Breast epithelium (tissue), 4 donors: ENCODE measurements at places on chromosomes 1 and 21. TPM values are rescaled to one million over a fixed set of nuclear protein-coding genes. Genes with fewer than 3 reads are reported as not detected.

GRCh38 chr1:248818505-248819374 is 7.0 kb downstream of the SH3BP5L start:
- no peak overlapping the region for H3K4me3 ChIP-seq
- no peak for DNase-seq
- peaks cover 7% of the 10 kb centered on the region for H3K36me3 ChIP-seq
- H3K27me3 ChIP-seq = no peaks in the 10 kb centered on the region
- H3K27ac ChIP-seq = peak overlapping the region; percentile 17
- H3K4me1 ChIP-seq = peaks cover 4% of the 10 kb centered on the region

DNA sequence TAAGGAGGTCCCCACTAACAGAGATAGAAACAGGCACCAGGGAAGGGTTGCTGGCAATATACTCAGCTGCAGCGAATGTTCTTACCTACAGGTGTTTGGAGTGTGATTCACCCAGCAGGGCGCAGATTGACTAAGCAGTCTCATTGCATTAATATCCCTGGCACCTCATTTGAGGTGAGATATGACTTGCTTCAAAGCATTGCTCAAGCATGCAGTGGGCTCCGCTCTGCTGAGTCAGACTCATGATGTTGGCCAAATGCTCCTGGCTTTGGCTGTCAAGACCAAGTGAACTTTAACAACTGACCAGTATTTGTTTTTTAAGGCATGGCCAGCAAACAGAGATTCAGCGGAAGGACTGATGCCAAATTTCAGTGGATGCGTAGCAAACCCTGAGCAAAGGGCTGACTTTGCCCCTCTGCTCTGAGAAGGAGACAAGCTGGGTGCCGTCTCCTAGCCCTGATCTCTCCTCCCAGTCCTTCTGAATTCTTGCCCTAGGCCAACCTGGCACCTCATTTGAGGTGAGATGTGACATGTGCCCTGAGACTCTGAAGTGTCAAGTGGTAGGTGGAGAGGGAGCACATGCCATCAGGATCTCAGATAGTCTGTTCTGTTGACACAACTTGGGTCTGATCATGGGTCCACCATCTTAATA is 187.1 kb upstream of the COA6 start:
- no peak overlapping the region for H3K4me3 ChIP-seq
- H3K27me3 ChIP-seq = no peaks in the 10 kb centered on the region
- no peak for DNase-seq
- no peak overlapping the region for H3K27ac ChIP-seq

DNA sequence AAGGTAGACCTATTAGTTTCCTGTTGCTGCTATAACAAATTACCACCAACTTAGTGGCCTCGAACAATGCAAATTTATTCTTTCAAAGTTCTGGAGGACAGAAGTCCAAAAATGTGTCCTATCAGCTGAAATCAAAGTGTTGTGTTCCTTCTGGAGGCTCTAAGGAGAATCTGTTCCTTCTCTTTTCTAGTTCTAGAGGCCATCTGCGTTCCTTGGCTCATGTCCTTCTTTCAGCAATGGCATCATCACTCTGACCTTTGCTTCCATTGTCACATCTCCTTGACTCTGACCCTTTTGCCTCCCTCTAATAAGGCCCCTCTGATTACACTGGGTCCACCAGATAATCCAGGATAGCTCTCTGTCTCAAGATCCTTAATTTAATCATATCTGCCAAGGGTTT is 1.2 kb upstream of the MR1 start:
- DNase-seq = no peak
- peak overlapping the region; percentile 97 for H3K27ac ChIP-seq
- no peaks in the 10 kb centered on the region for H3K36me3 ChIP-seq
- no peaks in the 10 kb centered on the region for H3K27me3 ChIP-seq
- H3K4me3 ChIP-seq = no peak overlapping the region

- no peaks in the 10 kb centered on the region for H3K27me3 ChIP-seq
- no peak overlapping the region for H3K27ac ChIP-seq
- no peak overlapping the region for H3K4me3 ChIP-seq
Measured at GRCh38 chr1:99326215-99326949, 62.1 kb downstream of the PLPPR4 start.

DNA sequence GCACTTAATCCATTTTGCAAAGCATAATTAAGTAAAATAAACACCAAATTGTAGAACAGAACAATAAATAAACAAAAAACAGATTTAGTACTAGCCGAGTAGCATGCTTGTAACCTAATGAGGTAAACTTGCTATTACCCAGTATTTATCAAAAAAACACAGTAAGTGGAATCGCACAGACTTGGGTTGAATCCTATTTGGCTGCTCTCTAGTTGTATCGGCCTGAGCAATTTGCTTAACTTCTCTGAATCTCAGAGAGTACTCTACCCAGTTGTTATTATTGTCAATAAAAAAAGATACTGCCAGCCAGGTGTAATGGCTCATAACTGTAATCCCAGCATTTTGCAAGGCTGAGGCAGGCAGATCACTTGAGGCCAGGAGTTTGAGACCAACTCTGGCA is 664.3 kb downstream of the ADGRL2 start:
- H3K4me3 ChIP-seq = no peak overlapping the region
- H3K4me1 ChIP-seq = no peaks in the 10 kb centered on the region
- DNase-seq = no peak
- no peaks in the 10 kb centered on the region for H3K27me3 ChIP-seq
- no peaks in the 10 kb centered on the region for H3K36me3 ChIP-seq

GRCh38 chr1:229316166-229316565 is 26.7 kb downstream of the CCSAP start:
- no peak for DNase-seq
- H3K4me3 ChIP-seq = no peak overlapping the region
- peaks cover 2% of the 10 kb centered on the region for H3K36me3 ChIP-seq
- no peaks in the 10 kb centered on the region for H3K4me1 ChIP-seq
- no peak overlapping the region for H3K27ac ChIP-seq

GRCh38 chr1:169623132-169623926 is 6.6 kb downstream of the SELP start:
- no peaks in the 10 kb centered on the region for H3K36me3 ChIP-seq
- H3K4me1 ChIP-seq = no peaks in the 10 kb centered on the region
- no peak overlapping the region for H3K27ac ChIP-seq
- no peak for DNase-seq

- H3K4me3 ChIP-seq = no peak overlapping the region
- no peaks in the 10 kb centered on the region for H3K27me3 ChIP-seq
- H3K36me3 ChIP-seq = no peaks in the 10 kb centered on the region
- H3K27ac ChIP-seq = no peak overlapping the region
- no peaks in the 10 kb centered on the region for H3K4me1 ChIP-seq
- DNase-seq = no peak
Measured at GRCh38 chr1:224493269-224493668, 58.7 kb upstream of the WDR26 start.

DNA sequence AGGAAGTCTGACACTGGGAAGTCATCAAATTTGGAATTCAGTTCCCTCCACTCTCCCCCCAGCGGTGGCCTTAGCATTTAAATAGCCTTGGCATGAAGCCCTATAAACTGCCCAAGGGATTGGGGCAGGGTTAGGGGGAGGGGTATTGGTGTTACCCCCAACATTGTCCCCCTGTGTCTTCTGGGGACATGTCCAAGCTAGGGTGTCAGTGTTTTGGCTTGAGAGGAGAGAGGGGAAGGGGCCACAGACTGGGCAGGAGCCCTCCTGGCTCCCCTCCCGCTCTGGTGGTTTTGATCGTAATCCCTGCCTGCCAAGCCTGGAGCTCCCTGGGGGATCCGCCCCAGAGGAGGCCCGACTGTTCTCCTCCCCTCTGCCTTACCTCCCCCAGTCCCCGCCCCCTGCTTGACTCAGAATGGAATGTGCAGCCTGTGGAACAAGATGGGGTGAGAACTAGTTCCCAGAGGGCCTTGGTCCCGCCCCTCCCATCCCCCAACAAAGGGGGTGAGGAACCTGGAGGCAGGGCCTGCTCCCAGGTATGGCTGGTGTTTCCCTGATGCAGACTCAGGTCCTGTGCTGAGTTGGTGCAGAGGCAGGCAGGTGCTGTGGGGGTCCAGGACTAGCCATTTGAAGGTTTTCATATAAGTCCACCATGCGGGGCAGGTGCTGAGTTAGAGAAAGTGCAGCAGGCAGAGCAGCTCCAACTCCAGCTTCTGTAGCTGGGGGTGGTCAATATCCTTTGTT is 7.4 kb downstream of the SOX13 start:
- H3K4me3 ChIP-seq = no peak overlapping the region
- peaks cover 25% of the 10 kb centered on the region for H3K4me1 ChIP-seq
- peak; percentile 91 for DNase-seq
- H3K27ac ChIP-seq = peak overlapping the region; percentile 92
- H3K36me3 ChIP-seq = no peaks in the 10 kb centered on the region

GRCh38 chr1:179776831-179777230 is 33.7 kb downstream of the FAM163A start:
- no peak overlapping the region for H3K4me3 ChIP-seq
- no peaks in the 10 kb centered on the region for H3K4me1 ChIP-seq
- H3K36me3 ChIP-seq = no peaks in the 10 kb centered on the region
- no peak overlapping the region for H3K27ac ChIP-seq
- no peak for DNase-seq

- no peaks in the 10 kb centered on the region for H3K36me3 ChIP-seq
- H3K4me1 ChIP-seq = no peaks in the 10 kb centered on the region
- H3K4me3 ChIP-seq = no peak overlapping the region
Measured at GRCh38 chr1:119266858-119267257, 101.7 kb upstream of the HAO2 start.

DNA sequence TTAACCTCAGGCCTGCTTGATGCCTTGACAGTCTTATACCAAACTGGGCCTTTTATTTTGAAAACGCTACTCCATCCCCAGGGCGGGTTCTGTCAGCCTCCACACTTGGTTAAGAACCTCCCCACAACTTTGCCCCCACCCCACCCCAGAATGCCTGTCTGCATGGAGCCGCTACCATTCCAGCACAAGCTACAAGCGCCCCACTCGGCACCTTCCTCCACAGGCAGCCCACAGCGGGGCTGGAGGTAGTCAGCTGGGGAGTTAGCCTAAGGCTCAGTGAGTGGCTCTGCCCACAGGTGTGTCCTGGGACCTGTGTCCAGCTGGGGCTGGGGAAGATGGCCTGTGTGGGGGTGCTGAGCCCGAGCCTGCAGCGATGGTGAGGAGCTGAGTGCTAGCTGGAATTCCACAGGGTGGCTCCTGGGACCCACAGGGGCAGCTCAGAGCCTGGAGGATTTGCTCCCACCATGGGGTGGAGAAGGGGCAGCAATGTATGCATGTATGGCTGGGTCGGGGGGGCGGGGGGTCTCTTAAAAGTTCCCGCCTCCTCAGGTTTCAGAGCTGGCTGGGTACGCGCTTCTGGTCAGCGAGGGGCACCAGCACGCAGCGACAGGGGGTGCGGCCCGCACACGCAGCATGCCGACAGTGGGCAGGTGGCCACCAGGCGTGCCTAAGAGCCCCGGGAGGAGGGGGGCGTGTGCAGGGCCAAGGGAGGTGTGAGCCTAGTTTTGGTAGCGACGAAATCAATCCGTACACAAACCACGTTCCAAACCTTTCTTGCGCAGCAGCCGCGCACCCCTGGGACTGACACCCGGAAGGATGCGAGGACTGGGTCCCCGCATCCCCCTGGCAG is 917 bp downstream of the ETNK2 start:
- H3K36me3 ChIP-seq = no peaks in the 10 kb centered on the region
- DNase-seq = no peak
- H3K27ac ChIP-seq = peak overlapping the region; percentile 88

DNA sequence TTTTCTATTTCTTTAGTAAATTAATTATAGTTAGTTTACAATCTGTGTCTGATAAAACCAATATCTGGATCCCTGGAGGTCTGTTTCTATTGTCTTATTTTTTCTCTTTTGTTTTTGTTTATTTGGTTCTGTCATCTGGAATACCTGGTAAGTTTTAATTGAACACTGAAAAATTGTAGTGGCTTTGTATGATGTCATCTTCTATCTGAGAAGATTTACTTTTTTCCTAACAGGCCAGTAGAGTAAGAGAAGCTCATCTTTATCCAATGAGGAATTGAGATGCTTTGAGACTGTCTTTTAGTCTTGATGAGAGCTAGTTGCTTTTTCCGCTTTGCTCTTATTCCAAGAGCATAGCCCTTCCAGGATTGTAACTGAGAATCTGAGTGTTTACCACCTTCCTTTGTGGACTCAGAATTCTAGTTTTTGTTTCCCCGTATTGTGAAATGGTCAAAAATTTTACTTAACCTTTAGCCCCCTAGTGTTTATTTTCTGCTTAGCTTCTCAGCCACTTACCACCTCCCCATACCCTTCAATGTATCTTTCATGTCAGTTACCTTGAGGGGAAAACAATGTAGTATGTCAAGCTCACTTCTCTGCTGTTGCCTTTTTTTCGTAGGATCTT is 25.0 kb downstream of the PTGFRN start:
- DNase-seq = no peak
- no peaks in the 10 kb centered on the region for H3K27me3 ChIP-seq
- H3K36me3 ChIP-seq = no peaks in the 10 kb centered on the region
- no peaks in the 10 kb centered on the region for H3K4me1 ChIP-seq

DNA sequence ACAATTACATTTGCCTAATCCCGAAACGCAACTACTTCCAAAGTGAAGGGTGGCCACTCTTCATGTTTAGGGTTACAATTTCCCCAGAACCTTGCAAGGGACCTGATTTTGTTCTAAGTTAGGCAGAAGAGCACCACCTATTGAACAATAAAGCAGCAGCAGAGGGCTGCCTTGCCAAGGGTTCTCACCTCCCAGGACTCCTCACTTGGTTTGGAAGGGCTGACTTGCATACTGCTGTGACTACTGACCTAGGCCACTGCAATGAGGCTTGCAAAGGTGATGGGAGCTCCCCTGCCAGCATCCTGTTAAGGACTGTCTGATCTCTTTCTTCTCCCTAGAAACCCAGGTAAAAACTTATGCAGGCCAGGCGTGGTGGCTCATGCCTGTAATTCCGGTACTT is 14.2 kb downstream of the MTOR start:
- H3K4me1 ChIP-seq = no peaks in the 10 kb centered on the region
- no peak overlapping the region for H3K27ac ChIP-seq
- H3K36me3 ChIP-seq = peaks cover 11% of the 10 kb centered on the region
- no peaks in the 10 kb centered on the region for H3K27me3 ChIP-seq
- no peak overlapping the region for H3K4me3 ChIP-seq

- no peaks in the 10 kb centered on the region for H3K4me1 ChIP-seq
- DNase-seq = no peak
- H3K36me3 ChIP-seq = no peaks in the 10 kb centered on the region
- H3K4me3 ChIP-seq = no peak overlapping the region
Measured at GRCh38 chr1:4837752-4838151, 183.3 kb downstream of the AJAP1 start.

DNA sequence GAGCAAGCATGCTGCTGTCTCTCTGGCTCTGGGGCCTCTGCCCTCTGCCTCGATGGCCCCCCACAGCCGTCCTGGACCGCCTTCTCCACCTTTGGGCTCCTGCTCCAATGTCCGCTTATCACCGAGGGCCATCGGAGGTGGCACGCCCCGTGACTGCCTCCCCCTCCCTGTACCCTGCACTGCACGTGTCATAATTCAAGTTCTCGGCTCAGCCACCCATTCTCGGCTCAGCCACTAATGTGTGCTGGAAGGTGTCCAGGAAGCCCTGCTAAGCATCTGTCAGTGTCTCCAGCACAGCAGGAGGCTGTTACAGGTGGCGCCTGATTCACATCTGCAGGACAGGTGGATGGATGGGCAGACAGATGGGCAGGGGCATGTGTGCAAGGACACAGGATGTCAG is 45.5 kb downstream of the TP73 start:
- peaks cover 65% of the 10 kb centered on the region for H3K27me3 ChIP-seq
- DNase-seq = no peak
- no peaks in the 10 kb centered on the region for H3K4me1 ChIP-seq
- H3K27ac ChIP-seq = no peak overlapping the region
- no peak overlapping the region for H3K4me3 ChIP-seq

Gene DMBX1
- total RNA-seq = not detected

Gene PINK1
- total RNA-seq = 94.1 TPM

Gene LYPD8
- total RNA-seq = 1.6 TPM
